Heart left ventricle (tissue), 16 donors: ENCODE measurements at places on chromosomes 12 and 14.
A peak's percentile ranks its signal among the peaks of the same experiment; 100 is the strongest.

DNA sequence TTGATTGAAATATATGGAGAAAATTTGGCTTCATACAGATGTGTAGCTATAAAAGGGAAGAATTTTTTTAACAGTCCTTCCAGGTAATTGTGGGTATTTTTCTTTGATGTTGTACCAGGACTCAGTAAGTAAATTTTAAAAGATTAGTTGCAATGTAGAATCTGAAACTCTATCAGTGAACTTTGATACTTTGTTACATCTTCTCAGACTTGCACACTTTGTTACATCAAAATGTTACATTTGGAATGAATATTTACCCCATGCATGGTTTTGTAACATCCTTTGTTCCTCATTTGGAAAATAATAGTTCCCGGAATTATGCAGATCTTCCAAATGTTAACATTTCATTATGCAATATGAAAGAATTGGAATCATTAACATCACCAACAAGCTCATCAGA is 13.8 kb downstream of the MTHFD1 start:
- H3K27me3 ChIP-seq, result no peaks in the 10 kb centered on the region
- H3K27ac ChIP-seq, result no peak overlapping the region
- H3K4me1 ChIP-seq, result no peaks in the 10 kb centered on the region
- DNase-seq, result no peak
- H3K36me3 ChIP-seq, result peaks cover 25% of the 10 kb centered on the region

DNA sequence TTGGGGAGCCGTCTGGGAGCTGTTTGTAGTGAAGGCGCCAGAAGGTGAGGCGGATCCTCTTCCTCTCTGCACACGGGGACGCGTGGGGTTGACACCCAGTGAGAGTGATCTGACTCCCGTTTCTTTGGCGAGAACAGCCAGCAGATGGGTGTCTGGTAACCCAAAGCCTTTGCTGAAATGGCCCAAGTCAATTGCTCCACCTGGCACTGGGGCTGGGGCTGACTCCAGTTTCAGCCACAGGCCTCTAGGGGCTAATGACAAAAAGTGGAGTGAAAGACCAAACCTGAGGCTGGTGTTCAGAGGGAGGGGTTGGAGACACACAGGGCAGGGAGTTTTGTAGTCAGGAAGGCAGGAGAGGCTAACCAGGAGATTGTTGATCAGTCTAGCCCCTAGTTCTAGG is 87.0 kb downstream of the FRMD6 start:
- no peaks in the 10 kb centered on the region for H3K4me1 ChIP-seq
- no peaks in the 10 kb centered on the region for H3K36me3 ChIP-seq
- DNase-seq, result no peak

DNA sequence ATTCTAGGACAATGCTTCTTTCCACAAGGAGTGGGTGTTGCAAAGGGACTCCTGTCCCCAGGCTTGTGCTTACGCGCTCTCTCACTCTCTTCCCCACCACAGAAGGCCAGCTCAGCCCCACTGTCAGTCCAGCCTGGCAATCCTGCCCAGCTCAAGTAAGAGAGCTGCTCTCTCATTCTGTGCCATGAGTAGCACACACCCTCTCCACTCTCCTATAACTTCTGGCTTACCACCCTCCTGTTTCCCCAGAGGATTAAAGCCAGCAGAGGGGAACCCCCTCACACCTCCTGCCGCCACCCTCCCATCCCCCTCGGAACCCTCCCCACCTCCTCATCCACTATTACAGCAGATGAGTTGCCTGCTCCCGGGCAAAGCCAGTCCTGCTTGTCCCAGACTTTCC is 17.1 kb downstream of the NCKAP5L start:
- no peak for DNase-seq
- peaks cover 11% of the 10 kb centered on the region for H3K36me3 ChIP-seq
- H3K27ac ChIP-seq, result peak overlapping the region; percentile 31
- H3K4me1 ChIP-seq, result peaks cover 41% of the 10 kb centered on the region
- H3K27me3 ChIP-seq, result no peaks in the 10 kb centered on the region
- H3K4me3 ChIP-seq, result no peak overlapping the region

DNA sequence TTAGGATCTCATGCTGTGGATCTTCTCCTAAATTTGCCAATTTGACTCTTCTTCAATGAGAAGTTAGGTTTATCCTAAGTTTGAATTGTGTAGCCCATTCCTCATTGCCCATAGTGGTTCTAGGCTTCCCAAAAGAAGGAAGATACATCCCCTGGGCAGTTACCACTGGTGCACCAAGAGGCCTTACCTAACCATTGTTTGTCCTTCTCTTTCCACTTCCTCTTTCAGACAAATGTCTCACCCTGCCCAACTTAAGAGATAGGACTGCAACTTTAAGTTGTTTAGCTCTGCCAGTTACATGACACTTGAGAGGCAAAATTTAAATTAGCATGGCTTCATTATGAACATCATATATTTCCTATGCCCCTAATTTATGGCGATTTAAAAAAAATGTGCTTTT is 9.4 kb upstream of the KCNH3 start:
- H3K4me1 ChIP-seq, result no peaks in the 10 kb centered on the region
- no peak for DNase-seq
- H3K4me3 ChIP-seq, result no peak overlapping the region
- H3K27ac ChIP-seq, result no peak overlapping the region
- no peaks in the 10 kb centered on the region for H3K27me3 ChIP-seq

GRCh38 chr12:25146686-25147085 is 48.3 kb downstream of the DNAI7 start:
- no peaks in the 10 kb centered on the region for H3K27me3 ChIP-seq
- H3K27ac ChIP-seq, result no peak overlapping the region
- H3K4me3 ChIP-seq, result no peak overlapping the region
- H3K4me1 ChIP-seq, result no peaks in the 10 kb centered on the region

GRCh38 chr12:52774629-52775250 is 2.4 kb downstream of the KRT76 start:
- H3K36me3 ChIP-seq, result no peaks in the 10 kb centered on the region
- no peaks in the 10 kb centered on the region for H3K4me1 ChIP-seq
- H3K27me3 ChIP-seq, result peaks cover 15% of the 10 kb centered on the region

GRCh38 chr12:532908-533565 is 73.3 kb downstream of the B4GALNT3 start:
- H3K27me3 ChIP-seq, result no peaks in the 10 kb centered on the region
- H3K36me3 ChIP-seq, result no peaks in the 10 kb centered on the region
- H3K27ac ChIP-seq, result no peak overlapping the region
- peaks cover under 1% of the 10 kb centered on the region for H3K4me1 ChIP-seq
- no peak overlapping the region for H3K4me3 ChIP-seq

DNA sequence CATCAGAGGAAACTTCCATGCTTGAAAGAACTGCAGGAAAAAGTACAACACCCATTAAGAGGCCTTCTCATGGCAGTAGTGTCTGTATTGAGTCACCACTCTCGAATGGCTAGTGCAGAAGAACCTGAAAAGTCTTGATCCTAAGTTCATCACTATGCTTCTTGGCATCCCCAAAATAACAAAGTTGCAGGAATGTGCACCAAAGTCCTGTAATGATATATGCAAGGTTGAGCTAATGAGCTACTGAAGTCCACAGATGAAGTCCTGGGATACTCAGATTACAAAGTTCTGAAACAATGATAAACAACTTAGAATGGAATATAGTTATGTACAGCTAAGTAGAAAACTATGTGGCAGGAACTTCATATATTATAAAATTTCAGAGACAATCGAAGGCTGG is 545.4 kb downstream of the FOXG1 start:
- H3K27me3 ChIP-seq, result no peaks in the 10 kb centered on the region
- H3K36me3 ChIP-seq, result no peaks in the 10 kb centered on the region
- no peak for DNase-seq
- H3K4me1 ChIP-seq, result no peaks in the 10 kb centered on the region
- no peak overlapping the region for H3K4me3 ChIP-seq

- peaks cover 35% of the 10 kb centered on the region for H3K4me1 ChIP-seq
- H3K36me3 ChIP-seq, result no peaks in the 10 kb centered on the region
- peak overlapping the region; percentile 13 for H3K4me3 ChIP-seq
- H3K27ac ChIP-seq, result no peak overlapping the region
- no peak for DNase-seq
Observed at GRCh38 chr14:73455294-73455693, 3.1 kb downstream of the NUMB start.

DNA sequence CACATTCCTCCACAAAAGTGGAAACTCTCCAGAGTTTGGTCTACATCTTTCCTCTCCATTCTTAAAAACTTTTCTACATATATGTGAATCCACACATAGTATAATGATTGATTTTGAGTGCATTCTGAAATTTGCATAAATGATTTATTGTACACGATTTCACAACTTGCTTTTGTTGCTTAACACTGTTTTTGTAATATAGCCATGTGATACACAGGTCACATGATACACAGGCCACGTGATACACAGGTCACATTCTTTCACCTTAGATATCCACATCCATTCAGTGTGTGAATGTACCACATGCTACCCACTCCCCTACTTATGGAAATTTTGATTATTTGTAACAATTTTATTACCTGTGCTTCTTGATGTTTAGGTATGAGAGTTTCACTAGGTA is 319.1 kb downstream of the ZFP36L1 start:
- no peak overlapping the region for H3K4me3 ChIP-seq
- no peaks in the 10 kb centered on the region for H3K27me3 ChIP-seq
- no peak for DNase-seq
- H3K27ac ChIP-seq, result no peak overlapping the region
- H3K36me3 ChIP-seq, result no peaks in the 10 kb centered on the region

DNA sequence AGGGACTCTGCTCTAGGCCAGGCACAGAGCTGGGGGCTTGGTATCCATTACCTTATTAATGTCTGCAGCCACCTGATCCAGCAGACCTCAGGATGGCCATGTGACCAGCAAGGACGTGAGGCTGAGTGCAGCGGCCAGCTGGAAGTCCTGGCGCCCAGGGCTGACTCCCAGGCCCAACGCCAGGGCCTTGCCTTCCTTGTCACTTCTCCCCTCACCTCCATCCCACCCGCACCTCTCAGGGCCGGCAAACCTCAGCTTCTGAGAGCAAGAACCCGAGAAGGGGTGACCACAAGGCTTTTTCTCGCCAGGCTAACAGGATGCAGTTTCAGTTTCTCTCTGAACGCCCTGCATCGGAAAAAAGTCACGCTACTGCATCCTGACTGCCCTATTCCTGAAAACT is 15.4 kb downstream of the RAB35 start:
- DNase-seq, result no peak
- H3K36me3 ChIP-seq, result peaks cover 26% of the 10 kb centered on the region
- no peaks in the 10 kb centered on the region for H3K27me3 ChIP-seq
- H3K27ac ChIP-seq, result peak overlapping the region; percentile 11
- peaks cover 32% of the 10 kb centered on the region for H3K4me1 ChIP-seq

DNA sequence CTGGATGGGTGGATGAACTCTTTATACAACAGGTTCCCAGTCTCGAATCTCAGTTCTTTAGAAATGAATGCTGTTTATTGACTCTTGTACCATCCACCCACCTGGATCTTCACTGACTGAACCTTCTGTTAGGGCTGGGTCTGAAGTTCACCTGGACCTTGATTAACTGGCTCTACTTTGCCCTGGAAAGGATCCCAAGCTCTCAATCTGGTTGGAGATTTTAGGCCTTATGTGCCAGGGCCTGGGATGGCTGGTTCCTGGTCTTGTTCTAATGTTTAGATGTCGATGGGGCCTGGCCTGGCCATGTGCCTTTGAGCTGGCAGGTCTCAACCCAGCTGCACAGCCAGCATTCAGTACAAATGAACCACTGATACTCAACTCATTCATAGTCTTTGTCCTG is 76.5 kb upstream of the MED13L start:
- no peak overlapping the region for H3K27ac ChIP-seq
- H3K27me3 ChIP-seq, result no peaks in the 10 kb centered on the region
- no peak for DNase-seq
- H3K36me3 ChIP-seq, result no peaks in the 10 kb centered on the region

DNA sequence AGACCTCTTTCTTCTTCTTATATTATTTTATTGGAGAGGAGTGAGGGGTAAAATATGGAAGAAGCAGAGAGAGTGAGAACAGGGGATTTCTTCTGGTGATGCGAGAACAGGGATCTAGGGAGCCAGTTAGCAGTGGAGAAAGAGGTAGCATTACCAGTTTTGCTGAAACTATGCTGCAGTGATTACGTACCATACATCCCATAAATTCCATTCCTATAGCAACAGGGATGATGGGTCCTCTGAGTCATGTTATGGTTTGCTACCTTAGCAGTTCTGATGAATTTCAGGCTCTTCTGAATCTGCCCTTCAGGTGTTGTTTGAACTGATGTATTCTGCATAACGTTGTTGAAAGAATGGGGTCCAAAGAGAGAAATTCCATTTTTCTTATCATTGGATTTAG is 625.4 kb upstream of the LRFN5 start:
- no peak overlapping the region for H3K4me3 ChIP-seq
- no peaks in the 10 kb centered on the region for H3K27me3 ChIP-seq
- H3K4me1 ChIP-seq, result no peaks in the 10 kb centered on the region
- H3K27ac ChIP-seq, result no peak overlapping the region

DNA sequence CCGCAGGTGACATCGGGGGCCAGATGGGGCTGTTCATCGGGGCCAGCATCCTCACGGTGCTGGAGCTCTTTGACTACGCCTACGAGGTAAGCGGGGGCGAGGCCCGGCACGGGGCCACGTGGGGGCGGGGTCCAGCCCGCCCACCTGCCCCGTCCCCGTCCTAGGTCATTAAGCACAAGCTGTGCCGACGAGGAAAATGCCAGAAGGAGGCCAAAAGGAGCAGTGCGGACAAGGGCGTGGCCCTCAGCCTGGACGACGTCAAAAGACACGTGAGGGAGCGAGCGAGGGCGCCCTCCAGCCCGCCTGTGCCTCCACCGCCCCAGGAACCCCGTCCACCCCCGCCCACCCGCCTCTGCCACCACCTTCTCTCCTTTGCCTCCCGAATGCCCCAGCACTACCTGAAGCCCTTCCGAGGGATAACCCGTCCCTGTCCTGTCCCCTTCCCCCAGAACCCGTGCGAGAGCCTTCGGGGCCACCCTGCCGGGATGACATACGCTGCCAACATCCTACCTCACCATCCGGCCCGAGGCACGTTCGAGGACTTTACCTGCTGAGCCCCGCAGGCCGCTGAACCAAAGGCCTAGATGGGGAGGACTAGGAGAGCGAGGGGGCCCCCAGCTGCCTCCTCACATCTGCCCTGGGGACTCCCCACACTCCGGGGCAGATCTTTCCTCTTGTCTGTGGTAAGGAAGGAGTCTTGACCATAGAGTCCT is 3.9 kb upstream of the SMARCD1 start:
- no peak for DNase-seq
- no peaks in the 10 kb centered on the region for H3K27me3 ChIP-seq
- peaks cover 11% of the 10 kb centered on the region for H3K4me1 ChIP-seq
- no peak overlapping the region for H3K27ac ChIP-seq
- H3K4me3 ChIP-seq, result no peak overlapping the region

GRCh38 chr12:33439587-33440011 is at the start of gene SYT10:
Gene SYT10, minus strand, starts transcription at chr12:33439819. Its CDS starts 297 bp downstream, at chr12:33439522.
- H3K36me3 ChIP-seq, result no peaks in the 10 kb centered on the region
- H3K4me3 ChIP-seq, result peak within 1 kb of the TSS; percentile 22
- H3K4me1 ChIP-seq, result no peaks in the 10 kb centered on the region
- no peak within 1 kb of the TSS for H3K27ac ChIP-seq
- no peak for DNase-seq
- H3K27me3 ChIP-seq, result peaks cover 21% of the 10 kb centered on the region
